ENCODE measurements at places on chromosomes 11 and 22. TPM values are rescaled to one million over a fixed set of nuclear protein-coding genes. Genes with fewer than 3 reads are reported as not detected.

The SERPING1 gene
- 7.0 TPM for total RNA-seq

DNA sequence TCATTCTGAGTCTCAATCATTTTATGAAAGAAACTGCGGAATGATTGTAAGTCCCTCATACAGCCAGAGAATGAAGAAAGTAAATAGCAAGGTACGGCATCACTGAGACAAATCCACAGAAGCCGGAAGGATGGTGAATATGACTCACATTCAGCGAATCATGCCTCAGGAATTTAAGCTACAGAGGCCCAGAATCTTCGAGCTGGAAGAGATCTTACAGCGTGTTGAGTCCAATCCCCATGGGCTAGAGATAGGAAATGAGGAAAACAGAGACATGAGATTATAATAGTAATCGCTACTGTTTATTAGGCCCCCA lies 173.2 kb downstream of the KIF18A start:
- DNase-seq: peak; percentile 90

The NCF4 gene
- total RNA-seq: not detected

The APOA4 gene
- total RNA-seq: not detected

GRCh38 chr11:16321148-16321547 lies 35.2 kb downstream of the SOX6 start:
- no peak for DNase-seq

- no peak for DNase-seq
Measured at GRCh38 chr11:20105427-20105826, 54.8 kb downstream of the DBX1 start.

The ELMOD1 gene
- total RNA-seq: not detected

DNA sequence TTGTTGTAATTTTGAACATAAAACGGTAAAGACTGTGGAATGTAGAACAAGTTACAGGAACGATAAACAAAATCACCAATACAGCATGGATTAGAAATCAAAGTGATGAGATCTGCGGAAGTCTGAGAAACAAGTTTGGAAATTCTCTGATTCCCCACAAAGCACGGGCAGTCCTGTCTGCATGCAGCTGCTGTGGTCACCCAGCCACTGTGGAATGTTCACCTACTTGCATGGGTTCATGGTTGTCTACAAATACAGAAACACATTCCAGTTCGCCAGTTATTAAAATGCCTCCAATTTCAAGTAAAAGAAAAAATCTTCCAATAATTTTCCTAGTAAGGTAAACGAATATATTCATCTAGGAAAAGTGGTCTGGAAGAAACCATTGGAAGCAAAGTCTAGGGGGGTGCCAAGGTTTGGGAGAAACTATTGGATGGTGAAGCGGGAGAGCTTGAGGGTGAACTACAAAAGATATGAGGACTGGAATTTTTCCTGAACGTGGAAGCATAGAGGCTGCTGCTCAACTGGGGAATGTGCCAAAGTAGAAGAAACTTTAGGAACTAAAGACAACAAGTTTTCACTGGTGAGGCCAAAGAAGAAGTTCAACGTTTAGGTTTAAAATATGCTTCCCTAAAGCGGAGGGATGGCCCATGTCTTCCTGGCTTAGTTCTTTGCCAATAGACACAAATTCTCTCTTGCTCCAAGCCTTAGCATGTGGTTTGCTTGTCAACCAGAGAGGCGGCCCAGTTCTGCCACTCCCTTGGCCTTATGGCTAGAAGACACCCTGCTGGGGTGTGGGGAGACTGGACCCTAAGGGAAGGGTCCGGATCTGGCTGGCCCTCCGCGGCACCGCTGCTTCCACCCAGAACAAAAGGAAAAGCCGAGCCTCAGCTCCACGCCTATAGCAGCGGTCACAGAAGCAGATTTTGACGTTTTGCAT lies 70.2 kb downstream of the CTTN start:
- peak; percentile 40 for DNase-seq

DNA sequence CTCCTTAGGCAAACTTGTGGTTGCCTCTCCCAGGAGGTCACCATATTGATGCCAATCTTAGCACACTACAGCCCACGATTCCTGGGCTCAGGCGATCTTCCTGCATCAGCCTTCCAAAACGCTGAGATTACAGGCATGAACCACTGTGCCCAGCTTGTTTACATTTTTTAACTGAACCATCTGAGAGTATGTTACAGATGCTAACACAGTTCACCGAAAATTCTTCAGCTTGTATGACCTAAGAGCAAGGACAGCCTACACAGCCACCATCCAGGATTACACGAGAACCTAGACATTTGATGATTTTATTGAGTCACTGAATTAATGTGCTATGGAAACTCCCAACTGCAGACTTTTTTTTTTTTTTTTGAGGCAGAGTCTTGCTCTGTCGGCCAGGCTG lies 5.8 kb upstream of the LGALS1 start:
- DNase-seq: no peak

DNA sequence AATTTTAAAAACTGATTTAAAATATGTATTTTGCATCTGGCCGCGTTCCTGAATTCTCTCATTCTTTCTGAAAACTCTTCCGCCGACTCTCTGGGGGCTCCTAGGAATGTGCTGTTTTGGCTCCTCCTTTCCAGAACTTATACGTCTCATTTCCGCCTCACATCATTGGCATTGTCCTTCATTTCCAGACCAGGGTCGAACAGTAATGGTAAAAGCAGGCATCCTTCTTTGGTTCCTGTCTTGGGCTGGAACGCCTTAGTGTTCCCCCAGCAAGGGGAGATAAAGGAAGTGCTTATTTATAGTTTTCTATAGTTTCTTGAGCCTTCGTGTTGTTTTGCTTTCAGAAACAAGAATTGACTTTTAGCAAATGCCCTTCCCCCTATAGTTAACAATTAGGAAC lies 10.9 kb upstream of the TNNT3 start:
- no peak for DNase-seq

DNA sequence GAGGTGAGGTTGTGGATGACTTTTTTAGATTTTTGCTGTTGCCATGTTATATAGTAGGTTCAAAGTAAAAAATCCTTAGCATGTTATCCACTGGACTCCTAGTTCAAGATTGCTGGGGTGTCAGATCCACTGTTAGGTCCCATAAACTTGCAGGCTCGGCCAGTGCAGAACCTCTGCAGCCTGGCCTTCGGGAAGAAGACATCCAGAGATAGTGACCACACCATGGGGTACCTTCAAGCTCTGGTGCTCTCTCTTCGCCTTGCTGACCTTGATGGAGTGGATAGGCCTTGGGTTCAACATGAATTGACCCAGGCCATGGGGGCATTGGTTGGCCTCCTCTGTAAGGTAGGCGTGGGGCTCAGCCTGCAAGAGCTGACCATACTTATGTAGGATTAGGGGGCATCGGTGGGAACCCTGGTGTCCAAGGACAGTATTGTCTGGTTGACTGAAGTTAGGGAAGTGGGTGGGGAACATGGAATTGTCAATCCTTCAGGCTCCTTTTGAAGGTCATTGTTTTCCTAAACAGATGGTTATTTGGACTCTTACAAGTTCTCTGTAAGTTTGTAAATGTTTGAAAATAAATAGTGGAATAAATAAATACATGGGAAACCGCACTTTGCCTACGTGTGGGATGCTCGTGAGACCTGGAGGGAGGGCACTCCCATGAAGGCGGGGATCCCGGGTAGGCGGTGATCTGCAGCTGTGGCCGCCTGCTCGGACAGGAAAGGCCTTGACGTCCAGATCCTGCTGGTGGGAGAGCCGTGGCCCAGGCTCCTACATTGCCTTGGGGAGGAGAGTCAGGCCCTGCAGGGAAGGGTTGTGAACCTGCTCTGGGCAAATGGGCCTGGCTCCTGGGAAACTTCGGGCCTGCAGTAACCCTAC lies 37.1 kb downstream of the BCR start:
- no peak for DNase-seq

GRCh38 chr11:124608147-124608546 lies 3.1 kb upstream of the PANX3 start:
- DNase-seq: no peak

GRCh38 chr11:33734441-33735270 lies 1.6 kb downstream of the CD59 start:
- no peak for DNase-seq

- no peak for DNase-seq
Measured at GRCh38 chr11:116180806-116181600, 591.8 kb downstream of the BUD13 start.

DNA sequence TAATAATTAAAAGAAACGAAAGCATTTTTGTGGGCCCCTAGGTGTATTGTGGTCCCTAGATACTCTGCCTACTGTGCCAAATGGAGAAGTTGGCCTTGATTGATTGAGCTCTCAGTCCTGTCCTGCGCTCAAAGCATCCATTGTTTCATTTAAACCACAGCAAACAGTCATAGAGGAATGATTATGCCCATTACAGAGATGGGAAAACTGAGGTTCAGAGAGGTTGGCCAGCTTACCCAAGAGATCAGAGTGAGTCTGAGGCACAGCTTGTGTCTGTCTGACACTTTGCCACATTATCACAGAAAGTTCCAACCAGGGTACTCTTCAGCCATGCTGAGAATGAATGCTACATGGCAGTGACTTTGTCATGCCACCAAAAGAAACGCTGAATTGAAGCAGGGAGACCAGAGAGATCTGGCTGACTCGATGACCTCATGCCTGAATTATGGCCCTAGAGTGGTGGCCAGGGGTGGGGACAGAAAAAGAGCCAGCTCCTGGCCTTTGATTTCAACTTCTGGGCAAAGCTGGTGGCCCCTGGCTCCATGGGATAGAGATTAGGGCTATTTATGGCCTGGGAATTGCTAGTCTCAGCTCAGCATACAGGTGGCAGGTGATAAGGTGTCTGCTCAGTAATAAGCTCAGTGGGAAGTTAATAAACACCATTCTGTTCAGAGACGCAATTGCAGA lies 180.5 kb downstream of the MIAT start:
- no peak for DNase-seq

GRCh38 chr22:39414886-39415285 lies 15.3 kb downstream of the TAB1 start:
- DNase-seq: no peak

GRCh38 chr11:81005595-81005994 lies 1564.8 kb upstream of the TENM4 start:
- peak; percentile 66 for DNase-seq

GRCh38 chr11:7591987-7592386 lies 78.2 kb downstream of the PPFIBP2 start:
- no peak for DNase-seq

GRCh38 chr11:36073411-36074203 lies 129.7 kb downstream of the LDLRAD3 start:
- peak; percentile 50 for DNase-seq

DNA sequence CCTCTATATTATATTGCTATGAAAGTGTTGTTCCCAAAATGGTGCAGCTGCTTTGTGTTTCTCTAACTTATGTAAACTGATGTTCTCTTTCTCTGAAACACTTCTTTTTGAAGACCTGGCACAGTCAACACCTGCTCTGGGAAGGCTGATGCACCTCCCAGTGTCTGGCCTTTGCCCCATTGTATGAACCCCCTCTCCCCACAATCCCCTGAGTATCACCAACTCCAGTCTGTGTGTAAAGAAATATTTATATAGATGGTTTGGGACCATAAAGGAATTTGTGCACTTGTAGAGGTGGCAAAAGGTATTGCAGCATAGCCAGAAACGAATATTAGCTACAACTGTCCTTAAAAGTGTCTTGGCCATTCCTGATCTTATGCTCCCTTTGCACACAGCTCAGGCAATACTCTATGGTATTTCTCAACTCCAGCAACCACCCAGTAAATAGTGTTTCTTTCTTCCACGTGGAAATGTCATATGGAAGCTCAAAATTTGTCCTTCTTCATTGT lies 365.2 kb upstream of the DDI1 start:
- DNase-seq: no peak

DNA sequence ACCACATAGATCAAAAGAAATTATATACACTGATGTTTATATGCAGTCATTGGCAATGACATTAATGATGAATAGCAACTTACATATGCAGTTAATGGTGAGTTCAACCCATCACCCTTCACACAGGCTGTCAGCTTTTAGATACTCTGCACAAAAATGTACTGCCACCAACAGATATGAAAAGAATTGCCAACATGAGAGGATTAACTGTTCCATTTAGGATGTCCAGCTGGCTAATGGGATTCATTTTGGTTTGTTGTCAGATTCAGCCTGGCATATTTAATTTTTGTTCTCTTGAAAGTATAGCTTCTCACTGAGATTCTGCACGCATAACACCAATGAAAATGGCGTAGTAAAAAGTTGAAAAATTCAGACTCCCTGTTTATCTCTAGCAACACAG lies 554.0 kb upstream of the ARHGAP42 start:
- no peak for DNase-seq

DNA sequence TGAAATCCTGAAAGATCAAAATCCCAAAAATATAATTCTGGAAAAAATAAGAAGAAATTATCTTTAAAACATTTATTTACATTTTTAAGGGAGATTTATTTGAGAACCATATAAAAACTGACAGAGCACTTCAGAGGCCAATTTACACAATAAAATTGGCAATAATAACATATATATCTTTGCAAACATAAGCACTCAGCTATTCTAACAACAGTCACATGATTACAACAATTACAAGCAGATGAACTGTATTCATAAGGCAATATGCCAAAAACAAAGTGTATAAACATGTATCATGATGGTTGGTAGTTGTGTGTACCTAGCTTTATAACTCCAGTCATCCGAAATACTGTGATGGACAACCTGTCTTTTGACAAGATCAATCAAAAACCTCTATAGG lies 17.7 kb upstream of the RASSF10 start:
- DNase-seq: no peak

DNA sequence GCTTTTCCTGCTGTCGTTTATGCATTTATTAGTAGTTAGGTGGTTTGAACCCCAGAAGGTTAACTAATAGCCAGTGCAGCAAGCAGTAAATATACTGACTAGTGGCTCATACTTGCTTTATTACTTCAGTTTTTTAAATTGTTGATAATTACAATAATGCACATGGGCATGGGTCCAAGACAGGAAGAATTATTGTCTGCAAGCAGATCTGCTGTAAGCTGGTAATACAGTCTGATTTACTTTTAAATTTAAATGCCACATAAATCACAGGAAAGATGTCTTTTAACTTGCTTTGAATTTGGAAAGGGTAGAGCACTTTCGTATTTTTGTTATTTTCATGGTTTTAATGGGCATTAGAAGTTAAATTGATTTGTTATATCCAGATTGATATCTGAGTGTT lies 27.1 kb downstream of the APLP2 start:
- DNase-seq: peak; percentile 54

The OR56A1 gene
- total RNA-seq: not detected

The LSP1 gene
- not detected for total RNA-seq

The NPAS4 gene
- total RNA-seq: not detected

- DNase-seq: no peak
Measured at GRCh38 chr11:10392095-10393079, 62.7 kb upstream of the AMPD3 start.

The OR52A1 gene
- not detected for total RNA-seq

DNA sequence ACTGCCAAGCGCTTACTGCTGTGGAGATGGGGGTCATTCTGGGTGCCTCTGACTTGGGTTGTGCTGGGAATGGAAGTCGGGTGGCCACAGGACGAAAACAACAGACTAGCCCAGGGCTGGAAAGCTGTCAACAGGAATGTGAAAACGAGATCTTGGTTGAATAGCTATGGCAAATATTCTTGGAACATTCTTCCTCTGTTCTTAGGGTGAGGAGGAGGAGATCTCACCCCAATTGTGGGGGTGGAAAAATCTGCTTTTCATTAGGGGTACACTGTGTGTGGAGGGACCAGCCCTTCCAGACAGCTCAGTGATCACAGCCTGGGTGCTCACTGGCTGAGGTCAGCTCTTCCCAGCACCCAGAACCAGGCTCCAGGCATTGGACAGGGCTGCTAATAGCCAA lies 52.0 kb upstream of the PRSS23 start:
- no peak for DNase-seq

The ACR gene
- not detected for total RNA-seq

Data from A673 (cell line).